ENCODE measurements at places on chromosomes 12 and 14. TPM values are rescaled to one million over a fixed set of nuclear protein-coding genes. Genes with fewer than 3 reads are reported as not detected.

DNA sequence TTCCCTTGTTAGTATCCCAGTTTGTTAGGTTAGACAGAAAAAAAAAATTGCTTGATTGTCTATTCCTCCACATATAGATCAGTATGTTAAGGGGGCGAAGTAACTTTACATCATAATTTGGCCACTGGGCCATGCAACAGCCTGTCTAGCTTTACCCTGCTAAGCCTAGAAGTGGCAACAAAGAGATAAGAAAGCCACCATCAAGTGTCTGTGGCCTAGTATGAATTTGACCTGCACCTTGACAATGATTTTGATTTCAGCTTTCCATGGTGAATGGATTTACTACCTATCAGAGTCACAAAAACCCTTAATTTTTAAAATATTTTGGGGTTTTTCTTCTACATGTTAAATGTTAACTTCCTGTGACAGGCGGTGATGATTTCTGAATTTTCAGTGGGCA is 63.9 kb downstream of the LIN52 start:
- DNase-seq: no peak

GRCh38 chr12:16588812-16589211 is 17.1 kb downstream of the LMO3 start:
- no peak for DNase-seq

Gene NRXN3
- not detected for polyA plus RNA-seq

- DNase-seq: no peak
Observed at GRCh38 chr14:105381446-105382342, 16.6 kb upstream of the TEX22 start.

Gene KRT85
- polyA plus RNA-seq: not detected

DNA sequence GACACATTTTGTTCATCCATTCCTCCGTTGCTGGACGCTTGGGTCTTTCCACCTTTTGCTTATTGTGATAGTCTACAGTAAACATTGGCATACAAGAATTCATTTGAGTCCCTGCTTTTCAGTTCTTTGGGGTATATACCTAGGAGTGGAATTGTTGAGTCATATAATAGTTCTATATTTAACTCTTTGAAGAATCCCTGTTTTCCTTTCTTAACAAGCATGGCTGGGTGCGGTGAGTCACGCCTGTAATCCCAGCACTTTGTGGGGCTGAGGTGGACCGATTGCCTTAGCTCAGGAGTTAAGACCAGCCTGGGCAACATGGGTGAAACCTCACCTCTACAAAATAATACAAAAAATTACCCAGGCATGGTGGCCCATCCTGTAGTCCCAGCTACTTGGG is 75.4 kb downstream of the CCDC92 start:
- DNase-seq: no peak

Gene KLHL42
- polyA plus RNA-seq: 13.5 TPM

GRCh38 chr14:56160088-56160487 is 41.9 kb downstream of the PELI2 start:
- DNase-seq: no peak

DNA sequence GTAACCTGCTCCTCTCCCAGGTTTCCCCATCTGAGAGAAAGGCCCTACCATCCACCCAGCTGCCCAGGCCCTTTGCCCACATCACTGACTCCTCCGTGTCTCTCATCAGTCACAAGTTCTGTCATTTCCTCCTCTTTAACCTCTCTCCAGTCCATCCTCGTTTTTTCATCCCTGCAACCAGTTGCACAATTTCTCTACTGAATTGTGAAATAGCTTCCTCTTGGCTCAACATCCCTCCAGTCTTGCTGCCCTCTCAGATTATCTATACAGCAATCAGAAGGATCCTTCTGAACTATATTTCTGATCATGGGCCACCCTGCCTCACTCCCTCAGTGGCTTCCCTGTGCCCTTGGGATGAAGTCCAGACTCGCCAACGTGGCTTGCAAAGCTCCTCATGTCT is 6.8 kb downstream of the FAM161B start:
- peak; percentile 32 for DNase-seq

GRCh38 chr14:92830902-92831301 is 36.8 kb downstream of the GOLGA5 start:
- no peak for DNase-seq

- DNase-seq: peak; percentile 36
Observed at GRCh38 chr12:55745361-55746173, 2.6 kb downstream of the GDF11 start.

DNA sequence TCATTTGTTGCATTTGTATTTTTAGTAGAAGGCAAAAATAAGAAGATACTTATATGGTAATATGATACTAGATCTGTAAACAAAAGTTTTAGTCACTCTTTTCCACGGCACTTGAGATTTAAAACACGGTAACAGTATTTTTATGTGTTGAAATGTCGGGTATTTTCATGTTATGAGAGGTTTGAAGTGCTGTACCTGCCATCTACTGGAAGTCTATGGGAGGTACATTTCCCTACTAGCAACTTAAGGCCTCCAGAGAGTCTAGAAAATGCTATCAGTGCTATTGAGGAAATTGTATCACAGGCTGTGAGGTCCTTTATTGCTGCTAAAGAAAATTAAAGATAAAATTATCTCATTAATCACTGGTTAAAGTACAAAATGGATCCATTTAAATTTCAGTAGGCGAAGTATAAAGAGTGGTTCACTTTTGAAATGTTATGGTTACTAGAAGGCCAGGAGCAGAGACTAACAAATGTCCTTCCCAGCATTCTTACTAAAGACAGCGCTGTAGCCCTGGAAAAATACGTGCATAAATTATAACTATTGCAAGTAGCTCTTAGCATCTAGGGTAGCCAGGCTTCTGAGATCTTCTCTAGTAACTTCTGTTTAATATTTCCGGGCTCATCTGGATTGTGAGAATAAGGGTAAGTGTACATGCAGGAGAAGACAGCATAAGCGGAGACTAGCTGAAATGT is 77.6 kb upstream of the PRKD1 start:
- peak; percentile 62 for DNase-seq

GRCh38 chr12:25935355-25936144 is 22.9 kb upstream of the RASSF8 start:
- no peak for DNase-seq

Measured in HepG2 (cell line).